ENCODE measurements at places on chromosomes 6 and 20. TPM values are rescaled to one million over a fixed set of nuclear protein-coding genes. Genes with fewer than 3 reads are reported as not detected.

DNA sequence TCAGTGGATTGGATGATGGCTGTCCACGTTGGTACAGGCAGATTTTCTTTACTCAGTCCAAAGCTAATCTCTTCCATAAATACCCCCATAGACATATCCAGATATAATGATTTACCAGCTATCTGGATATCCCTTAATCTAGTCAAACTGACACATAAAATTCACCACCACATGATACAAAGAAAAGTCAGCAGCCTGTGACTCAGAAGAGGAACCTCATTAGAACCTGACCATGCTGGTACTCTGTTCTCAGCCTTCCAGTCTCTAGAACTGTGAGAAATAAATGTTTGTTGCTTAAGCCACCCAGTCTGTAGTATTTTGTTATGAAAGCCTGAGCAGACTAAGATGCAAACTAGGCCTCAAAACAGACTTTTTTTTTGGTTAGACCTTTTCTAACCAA lies 431.3 kb upstream of the RNF217 start:
- no peak for DNase-seq

DNA sequence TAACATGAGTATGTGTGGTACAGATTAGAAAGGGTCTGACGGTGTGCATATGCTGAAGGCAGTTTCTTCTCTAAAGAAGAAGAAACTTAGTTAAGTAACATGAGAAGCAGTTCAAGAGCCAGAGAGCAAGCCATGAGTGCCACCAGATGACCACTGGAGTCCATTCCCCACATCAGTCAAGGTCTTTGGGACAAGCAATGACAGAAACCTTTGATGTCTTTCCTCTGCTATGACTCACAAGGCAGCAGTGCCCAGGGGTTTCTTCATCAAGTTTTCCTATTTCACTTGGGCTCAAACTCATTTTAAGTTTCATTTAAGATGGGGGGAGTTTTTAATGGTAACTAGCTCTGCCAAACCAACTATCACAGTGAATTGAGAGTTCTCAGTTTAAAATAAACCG lies 303.8 kb upstream of the TBX18 start:
- DNase-seq: no peak

DNA sequence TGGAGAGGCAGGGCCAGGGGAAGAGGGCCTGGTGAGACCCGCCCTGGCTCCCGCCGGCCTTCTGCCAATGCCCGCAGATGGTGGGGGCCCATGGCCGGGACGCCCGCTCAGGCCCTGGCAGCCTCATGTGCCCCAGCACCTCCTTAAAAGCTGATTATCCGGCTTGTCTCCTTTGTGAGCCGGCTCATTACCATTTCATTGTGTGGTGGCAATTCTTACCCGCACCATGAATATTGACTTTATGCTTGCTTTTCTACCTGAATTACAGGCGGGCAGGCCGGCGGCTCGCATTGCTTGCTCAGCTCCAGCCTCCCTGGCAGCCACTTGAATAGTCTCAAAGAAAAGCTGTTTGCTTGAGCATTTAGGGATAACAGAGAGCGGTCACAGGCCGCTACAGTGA lies 120.0 kb upstream of the JAG1 start:
- no peak for DNase-seq

- no peak for DNase-seq
These were observed 142.6 kb downstream of the ARHGAP18 start for GRCh38 chr6:129567374-129567773.

The ANKRD66 gene
- 0.44 TPM for polyA plus RNA-seq
